Kidney epithelial cell (primary cell): ENCODE measurements at places on chromosomes 7 and 10.

DNA sequence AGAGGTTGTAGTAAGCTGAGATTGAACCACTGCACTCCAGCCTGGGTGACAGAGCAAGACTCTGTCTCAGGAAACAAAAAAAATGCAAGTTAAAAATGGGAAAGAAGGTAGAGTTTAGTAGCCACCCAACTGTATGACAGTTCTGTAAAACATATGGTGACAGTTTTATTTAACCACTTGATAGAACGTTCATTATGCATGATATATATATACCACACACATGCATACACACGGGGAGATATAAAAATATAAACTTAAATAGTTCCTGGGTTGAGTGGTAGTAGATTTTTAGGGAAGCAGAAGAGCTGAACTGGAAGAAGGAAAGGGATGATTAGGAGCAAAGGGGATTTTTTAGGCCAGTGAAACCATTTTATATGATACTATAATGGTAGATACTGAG, 120.0 kb downstream of the KMT2C start:
- DNase-seq = no peak

DNA sequence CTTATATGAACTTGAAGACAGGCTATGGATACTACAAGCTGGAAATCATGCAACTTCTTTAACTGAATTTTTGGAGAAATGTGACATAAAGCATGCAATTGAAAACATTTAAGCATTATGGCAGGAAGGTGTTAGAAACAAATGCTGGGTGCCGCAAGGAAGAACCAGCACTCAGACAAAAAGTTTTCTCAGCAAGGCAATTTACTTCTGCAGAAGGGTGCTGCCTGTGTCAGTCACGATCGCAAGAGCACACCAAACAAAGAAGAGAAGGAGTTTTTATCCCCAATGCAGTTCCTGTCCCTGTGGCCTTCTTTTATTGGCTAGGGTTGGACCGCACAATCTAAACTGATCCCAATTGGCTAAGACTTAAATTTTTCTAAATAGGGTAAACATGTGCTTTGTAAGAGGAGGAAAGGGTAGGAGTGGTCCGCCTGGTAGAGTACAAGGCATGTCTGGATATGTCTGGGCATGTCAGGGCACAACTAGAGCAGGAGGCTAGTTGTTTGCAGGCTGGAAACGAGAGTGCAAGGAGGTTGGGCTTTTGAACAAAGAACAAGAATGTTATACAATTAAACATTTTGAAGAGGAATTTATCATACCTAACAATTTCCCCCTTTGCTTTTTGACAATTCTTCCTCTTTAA, 109.6 kb upstream of the FAM3C start:
- DNase-seq = no peak

GRCh38 chr7:24891311-24891735, 88.7 kb downstream of the OSBPL3 start:
- no peak for DNase-seq

DNA sequence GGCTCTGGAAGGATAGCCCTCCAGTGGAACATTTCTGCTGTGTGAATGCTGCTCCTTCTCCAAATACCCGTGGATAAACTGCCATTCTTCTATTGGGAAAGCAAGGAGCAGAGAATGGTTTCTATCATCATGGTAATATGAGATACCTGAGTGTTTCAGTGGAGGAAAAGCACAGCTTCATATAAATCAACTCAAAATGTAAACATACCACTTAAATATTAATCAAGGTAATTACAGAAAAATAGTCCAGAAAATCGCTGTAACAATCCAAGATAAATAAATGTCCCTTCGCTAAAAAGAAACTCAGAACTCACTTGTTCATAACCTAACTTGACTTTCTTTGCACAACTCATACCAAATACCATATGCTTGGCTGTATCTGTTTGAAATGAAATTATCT, 635.8 kb downstream of the PARD3 start:
- DNase-seq = no peak

- DNase-seq = no peak
Measured at GRCh38 chr10:10591715-10592341, 425.8 kb upstream of the CELF2 start.

DNA sequence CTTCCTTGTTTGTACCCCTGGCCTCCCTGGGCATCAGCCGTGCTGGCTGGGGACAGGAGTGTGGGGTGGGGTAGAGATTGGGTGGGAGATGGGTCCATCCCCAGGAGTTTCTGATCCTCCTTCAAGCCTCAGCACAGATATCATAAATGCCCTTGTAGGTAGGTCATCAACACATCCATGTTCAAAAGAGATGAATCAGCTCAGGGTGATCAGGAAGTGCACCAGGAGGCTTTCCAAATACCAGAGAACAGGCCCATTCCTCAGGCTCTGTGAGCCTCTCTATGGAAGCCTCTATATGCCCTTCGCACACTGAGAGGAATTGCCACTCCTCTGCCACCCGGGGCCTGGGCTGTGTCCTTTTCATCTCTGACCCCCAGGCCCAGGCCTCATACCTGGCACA, 31.9 kb upstream of the ADCYAP1R1 start:
- DNase-seq = no peak

DNA sequence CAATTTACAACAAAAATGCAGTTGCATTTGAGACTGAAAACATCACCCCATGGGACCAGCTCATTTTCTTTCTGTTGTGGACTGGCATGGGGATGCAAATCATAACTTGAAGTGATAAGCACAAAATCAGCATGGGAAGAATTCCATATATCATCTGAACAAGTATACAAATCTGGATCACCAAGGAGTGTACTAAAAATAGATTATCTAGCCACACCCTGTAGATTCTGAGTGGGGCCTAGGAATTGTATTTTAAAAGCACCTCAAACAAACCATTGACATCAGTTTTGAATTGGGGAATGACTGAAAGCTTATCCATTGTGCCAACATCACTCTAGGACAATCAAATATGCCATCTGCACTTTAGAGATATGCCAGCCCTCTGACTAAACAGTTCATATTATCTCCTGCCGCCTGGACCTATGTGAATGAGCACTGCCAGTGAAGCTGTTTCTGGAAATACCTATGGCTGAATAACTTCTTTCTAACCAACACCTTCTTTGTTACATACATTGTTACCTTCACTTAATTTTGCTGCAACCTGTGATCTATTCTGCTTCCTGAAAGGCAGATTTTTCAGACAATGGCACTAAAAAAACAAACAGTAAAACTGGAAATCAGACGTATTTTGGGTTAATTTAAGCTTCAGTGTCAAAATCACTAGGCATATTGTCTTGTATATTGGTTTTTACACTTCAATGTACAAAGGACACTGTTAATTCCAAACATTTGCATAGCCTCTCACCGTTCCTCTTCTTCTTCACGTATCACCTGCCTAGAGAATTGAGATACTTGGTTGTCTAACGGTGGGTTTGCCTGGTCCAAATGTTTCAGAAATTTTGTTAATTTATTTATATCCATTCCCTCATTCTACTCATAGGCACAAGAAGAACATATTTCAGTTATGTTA, 42.4 kb upstream of the HGF start:
- DNase-seq = no peak

- DNase-seq = no peak
Measured at GRCh38 chr10:7551950-7552716, 114.6 kb downstream of the ITIH5 start.

- DNase-seq = no peak
Measured at GRCh38 chr10:26854524-26854923, 6.2 kb downstream of the ABI1 start.

- no peak for DNase-seq
Measured at GRCh38 chr10:43286076-43286805, 19.4 kb upstream of the RASGEF1A start.

DNA sequence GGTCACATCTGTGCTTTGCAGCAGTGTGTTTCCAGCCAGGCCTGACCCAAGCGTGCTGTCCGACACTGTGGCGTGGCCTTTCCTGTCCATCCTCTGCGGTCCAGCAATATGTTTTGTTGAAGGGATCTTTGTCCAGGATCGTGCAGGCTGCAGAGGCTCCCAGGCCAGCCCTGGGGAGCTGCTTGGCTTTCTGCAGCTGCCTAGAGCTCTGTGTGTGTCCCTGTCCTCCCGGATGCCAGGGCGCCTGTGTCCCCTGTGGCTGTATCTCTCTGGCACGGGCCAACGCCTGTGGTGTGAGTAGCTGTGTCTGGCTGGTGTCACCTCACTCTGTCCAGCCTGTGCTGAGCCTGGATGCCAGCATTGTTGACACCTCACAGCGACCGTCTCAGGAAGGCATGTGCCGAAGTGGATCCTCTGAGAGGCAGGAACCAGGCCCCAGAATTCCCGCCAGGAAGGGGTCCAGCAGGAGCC, 94.5 kb downstream of the INPP5A start:
- DNase-seq = no peak

DNA sequence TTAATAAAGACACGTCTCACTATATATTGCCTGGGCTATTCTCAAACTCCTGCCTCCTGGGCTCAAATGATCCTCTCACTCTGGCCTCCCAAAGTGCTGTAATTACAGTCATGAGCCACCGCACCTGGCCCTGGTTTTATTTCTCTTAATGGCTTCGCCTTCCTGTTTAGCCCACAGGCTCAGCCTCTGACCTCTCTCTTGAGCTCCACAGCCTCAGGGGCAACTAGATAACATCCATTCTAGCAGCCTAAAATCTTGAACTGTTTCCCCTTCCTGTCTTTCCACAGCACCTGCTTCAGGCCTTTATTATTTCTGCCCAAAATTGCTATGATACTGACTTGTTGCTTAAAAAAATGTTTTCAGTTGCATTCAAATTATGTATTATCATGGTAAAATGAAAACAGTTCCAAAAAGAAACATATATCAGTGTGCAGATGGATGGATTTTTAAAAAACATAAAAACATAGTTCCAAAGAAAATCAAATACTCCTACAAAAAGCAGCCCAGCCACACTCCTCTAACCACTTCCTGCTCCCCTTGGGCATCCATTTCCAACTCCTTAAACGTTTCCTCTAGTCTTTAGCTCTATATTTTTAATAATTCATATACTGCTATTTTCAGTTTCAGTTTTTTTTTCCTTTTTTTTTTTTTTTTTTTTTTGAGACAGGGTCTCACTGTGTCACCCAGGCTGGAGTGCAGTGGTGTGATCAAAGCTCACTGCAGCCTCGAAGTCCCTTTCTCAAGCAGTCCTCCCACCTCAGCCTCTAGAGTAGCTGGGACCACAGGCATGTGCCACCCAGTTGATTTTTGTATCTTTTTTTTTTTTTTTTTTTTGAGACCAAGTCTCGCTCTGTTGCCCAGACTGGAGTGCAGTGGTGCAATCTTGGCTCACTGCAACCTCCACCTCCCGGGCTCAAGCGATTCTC, 5.1 kb upstream of the BAZ1B start:
- no peak for DNase-seq

GRCh38 chr10:13743101-13743693, 156.4 kb downstream of the PRPF18 start:
- no peak for DNase-seq

- DNase-seq = no peak
Measured at GRCh38 chr7:69403169-69403568, 195.1 kb upstream of the AUTS2 start.
